AG04449 (cell line): ENCODE measurements at places on chromosomes 4 and X.

DNA sequence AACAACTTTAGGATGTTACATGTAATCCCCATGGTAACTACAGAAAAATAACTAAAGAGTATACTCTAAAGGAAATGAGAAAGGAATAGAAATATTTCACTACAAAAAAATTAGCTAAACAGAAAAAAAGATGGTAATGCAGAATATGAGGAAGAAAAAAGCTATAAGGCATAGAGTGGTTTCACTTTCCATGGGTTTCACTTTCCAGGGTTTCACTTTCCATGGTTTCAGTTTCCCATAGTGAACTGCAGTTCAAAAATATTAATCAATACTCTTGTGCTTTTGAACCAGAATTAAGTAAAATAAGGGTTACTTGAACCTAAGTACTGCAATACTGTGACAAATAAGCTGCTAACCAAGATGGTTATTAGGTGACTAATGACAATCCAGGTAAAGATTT is 42.0 kb downstream of the NPFFR2 start:
- DNase-seq, result no peak

DNA sequence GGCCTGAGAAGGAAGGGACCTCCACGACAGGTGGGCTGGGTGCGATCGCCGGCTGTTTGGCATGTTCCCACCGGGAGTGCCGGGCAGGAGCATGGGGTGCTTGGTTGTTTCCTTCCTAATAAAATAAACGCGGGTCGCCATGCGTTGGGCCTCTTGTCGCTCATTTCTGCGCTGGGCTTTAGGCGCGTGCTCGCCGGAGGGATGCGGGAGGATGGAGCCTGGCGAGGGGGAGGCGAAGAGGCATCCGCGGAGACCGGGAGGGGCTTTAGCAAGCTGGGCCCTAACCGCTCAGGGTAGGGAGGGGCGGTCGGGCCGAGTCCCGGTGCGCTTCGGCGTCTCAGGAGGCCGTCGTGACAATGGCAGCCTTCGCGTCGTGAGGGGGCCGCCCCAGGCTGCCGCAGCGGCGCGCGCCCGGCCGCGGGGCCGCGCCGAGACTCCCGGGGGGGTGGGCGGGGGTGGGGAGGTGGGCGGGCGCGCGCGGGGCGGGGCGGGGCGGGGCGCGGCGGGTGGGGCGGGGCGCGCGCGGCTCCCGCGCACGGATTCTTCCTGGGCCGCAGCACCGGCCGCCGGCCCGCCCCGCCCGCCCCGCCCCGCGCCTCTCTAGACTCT is 476 bp upstream of the GDI1 start:
- no peak for DNase-seq

DNA sequence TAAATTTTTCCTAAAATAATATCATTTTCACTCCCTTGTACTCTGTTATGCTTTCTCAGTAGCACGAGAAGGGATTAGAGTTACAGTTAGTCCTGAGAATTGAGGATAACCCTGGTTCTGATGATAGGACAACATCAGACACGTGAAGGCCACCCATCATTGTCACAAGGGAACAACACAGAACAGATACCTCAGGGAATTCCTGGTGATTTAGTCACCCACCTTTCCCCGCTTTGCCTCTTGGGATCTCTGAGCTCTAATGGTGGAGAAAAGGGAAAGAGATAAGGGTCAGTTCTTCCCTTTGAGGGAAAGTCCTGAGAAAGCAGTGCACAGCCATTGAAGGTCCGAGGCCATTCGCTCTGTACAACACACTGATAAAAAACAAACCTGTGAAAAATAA is 112.3 kb upstream of the GALNT7 start:
- no peak for DNase-seq

- DNase-seq, result no peak
Observed at GRCh38 chr4:56871371-56871866, 36.3 kb upstream of the REST start.

DNA sequence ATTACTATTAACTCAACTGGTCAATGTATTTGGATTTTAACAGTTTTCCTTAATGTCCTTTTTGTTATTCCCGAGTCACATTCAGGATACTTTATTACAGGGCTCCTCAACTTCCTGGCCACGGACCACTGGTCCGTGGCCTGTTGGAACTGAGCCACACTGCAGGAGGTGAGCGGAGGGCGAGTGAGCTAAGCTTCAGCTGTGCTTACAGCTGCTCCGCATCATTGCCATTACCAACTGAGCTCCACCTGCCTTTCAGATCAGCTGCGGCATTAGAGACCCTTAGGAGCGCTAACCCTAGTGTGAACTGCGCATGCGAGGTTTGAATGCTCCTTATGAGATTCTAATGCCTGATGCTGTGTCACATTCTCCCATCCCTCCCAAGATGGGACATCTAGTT is 591.7 kb downstream of the CCSER1 start:
- no peak for DNase-seq

- DNase-seq, result no peak
Observed at GRCh38 chrX:64427281-64427680, 32.0 kb upstream of the MTMR8 start.

DNA sequence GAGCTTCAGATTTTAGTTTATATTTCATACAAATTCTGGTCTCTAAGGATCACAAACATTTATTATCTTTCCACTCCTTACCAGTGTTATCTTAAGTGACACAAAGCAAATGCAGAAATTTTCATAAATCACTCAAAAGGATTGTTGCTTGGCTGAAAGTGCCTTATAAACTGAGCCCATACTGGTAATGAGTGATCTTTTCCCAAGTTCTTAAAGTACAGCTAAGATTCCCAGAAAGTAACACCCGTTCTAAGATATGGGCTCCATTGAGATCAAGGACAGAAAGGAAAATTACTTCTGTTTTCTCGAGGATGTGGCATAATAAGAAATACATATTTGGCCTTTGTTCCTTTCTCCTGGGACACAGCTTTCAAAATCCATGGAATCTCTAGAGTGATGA is 313.7 kb downstream of the ARHGAP24 start:
- no peak for DNase-seq

GRCh38 chrX:65203545-65203944 is 227.3 kb upstream of the ZC4H2 start:
- no peak for DNase-seq
